ENCODE measurements at places on chromosomes 6 and 20. TPM values are rescaled to one million over a fixed set of nuclear protein-coding genes. Genes with fewer than 3 reads are reported as not detected.

Gene SCUBE3
- 51.9 TPM for total RNA-seq

Gene WFDC10A
- total RNA-seq = not detected

Gene SHLD1
- total RNA-seq = 10.0 TPM

Gene HLA-DMB
- not detected for total RNA-seq

Gene ADGRF4
- 1.3 TPM for total RNA-seq

Gene TCP11
- 0.24 TPM for total RNA-seq

Gene CDYL
- 112 TPM for total RNA-seq

Gene PLTP
- total RNA-seq = 58.1 TPM

Gene TMEM200A
- total RNA-seq = 11.3 TPM

Gene SMIM29
- total RNA-seq = 8.6 TPM

Gene FAM83D
- total RNA-seq = 11.5 TPM

Gene OR2B2
- not detected for total RNA-seq

Gene CLPSL2
- not detected for total RNA-seq

Gene SRMS
- not detected for total RNA-seq

Gene ADGRF1
- total RNA-seq = 1.6 TPM

Gene SLC17A2
- total RNA-seq = not detected

Gene C6orf58
- 0.18 TPM for total RNA-seq

Gene FIG4
- 23.3 TPM for total RNA-seq

Gene PPP1R3D
- total RNA-seq = 5.1 TPM

Gene SPATS1
- not detected for total RNA-seq

Gene SH3BGRL2
- total RNA-seq = 24.7 TPM

Gene CALHM4
- total RNA-seq = not detected

Gene ENPP5
- 8.7 TPM for total RNA-seq

Gene PSORS1C1
- total RNA-seq = 1.1 TPM

Gene IMPG1
- not detected for total RNA-seq

Gene OLIG3
- total RNA-seq = 0.27 TPM

Gene RUNX2
- 4.9 TPM for total RNA-seq

Gene SAMD3
- total RNA-seq = 0.38 TPM

Gene HAO1
- not detected for total RNA-seq

Gene CST5
- not detected for total RNA-seq

Gene PIM1
- 26.2 TPM for total RNA-seq

Gene SPINT3
- not detected for total RNA-seq

Gene PRICKLE4
- 4.5 TPM for total RNA-seq
